ENCODE measurements at places on chromosomes 2 and 18. TPM values are rescaled to one million over a fixed set of nuclear protein-coding genes. Genes with fewer than 3 reads are reported as not detected.

The DNER gene
- not detected for polyA plus RNA-seq

The TMEM163 gene
- 2.8 TPM for polyA plus RNA-seq

The STK16 gene
- 26.8 TPM for polyA plus RNA-seq

The MAPK4 gene
- not detected for polyA plus RNA-seq

GRCh38 chr2:162210385-162210784, 32.9 kb downstream of the FAP start:
- DNase-seq = no peak

DNA sequence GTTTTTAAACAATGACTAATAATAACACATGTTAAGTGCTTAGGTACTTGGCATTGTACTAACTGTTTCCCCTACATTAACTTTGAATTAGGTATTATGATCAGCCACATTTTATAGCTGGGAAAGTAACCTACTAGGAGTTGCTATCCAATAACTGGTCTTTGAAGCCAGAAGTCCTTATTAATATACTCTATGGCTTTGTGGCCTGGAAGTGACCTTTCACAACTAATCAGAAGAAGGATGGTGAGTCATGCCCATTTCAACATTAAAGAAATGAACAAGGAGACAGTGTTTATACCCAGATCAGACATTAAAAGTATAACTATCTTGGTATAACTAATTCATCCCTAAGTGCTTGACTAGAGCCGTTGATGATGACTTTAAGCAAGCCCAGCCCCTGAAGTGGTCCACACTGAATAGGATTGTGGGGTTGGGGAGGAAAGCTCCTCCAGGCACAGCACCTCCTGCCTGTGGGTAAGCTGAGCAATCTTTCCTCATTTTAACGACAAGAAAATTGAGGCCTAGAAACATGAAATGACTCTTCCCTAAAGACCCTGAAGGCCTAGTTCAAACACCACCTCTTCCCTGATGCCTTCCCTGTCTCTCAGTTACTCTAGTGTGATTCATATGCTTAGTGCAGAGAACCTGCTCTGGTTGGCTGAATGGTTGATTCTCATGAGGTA, 71.6 kb upstream of the RFX8 start:
- DNase-seq = no peak

- DNase-seq = no peak
Observed at GRCh38 chr2:43977677-43978375, 18.0 kb downstream of the LRPPRC start.

- DNase-seq = no peak
Observed at GRCh38 chr2:202700075-202700901, 65.5 kb downstream of the FAM117B start.

GRCh38 chr2:150162241-150162942, 325.1 kb downstream of the RND3 start:
- no peak for DNase-seq

GRCh38 chr2:10283106-10284062, 19.3 kb upstream of the HPCAL1 start:
- no peak for DNase-seq

- no peak for DNase-seq
Observed at GRCh38 chr2:197086500-197086899, 160.0 kb upstream of the PGAP1 start.

The SERPINB7 gene
- not detected for polyA plus RNA-seq

DNA sequence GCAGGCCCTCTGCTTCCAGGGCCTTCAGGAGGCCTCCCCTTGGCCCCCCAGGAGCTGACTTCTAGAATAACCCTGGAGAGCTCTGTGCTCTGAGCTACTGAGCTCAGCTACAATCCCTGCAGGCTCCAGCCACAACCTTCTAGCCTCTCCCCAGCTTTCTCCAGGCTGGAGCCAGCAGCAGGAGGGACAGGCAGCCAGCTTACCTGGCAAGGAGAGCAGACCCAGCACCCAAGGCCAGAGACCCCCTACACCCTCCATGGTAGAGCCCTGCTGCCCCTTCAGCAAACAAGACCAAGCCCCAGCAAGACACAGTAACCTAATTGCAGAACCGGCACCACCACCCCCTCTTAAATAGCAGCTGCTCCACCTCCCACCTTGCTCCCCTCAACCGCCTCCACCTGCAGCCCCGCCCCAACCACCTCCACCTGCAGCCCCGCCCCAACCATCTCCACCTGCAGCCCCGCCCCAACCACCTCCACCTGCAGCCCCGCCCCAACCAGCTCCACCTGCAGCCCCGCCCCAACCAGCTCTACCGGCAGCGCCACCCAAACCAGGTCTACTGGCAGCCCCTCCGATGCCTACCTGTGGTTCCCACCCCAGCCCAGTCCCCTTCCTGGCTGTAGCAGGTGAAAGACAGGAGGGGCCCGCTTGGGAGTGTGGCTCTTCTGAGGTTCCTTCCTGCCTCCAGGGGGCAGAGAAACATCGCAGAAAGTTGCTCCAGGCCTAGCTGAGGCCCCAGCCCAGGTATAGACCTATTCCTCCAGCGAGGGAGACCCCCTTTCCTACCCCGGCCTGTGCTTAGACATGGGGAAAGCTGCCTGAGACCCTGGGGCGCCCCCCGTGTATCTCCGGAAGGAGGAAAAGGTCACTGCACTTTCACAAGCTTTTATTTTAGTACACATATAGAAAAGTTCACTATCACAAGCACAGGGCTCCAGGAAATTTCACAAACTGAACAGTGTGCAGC, at the start of gene ASTL:
ASTL (minus strand) TSS at position 324 of the 967 bp plus-strand sequence; CDS start at position 258, 66 bp downstream.
- DNase-seq = peak; percentile 65

DNA sequence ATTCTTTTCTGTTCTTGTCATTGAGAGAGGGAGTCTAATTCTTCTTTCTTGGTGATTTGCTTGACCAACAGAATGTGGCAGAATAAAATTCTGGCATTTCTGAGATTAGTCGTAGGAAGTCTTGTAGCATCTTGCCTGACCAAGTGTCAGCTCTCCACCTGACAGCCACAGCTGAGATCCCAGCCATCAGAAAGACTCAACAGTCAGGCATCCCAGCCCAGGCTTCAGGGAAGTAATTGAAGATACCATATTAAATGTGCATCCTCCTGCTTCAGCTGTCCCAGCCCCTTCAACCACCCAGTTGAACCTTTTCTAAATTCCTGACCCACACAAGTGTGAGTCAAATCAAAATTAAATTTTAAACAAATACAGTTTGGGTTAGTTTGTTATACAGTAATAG, 208.3 kb downstream of the PIK3C3 start:
- DNase-seq = no peak
